Stimulated activated CD4-positive, alpha-beta T cell treated with anti-CD3 and anti-CD28 coated beads, Interleukin-4, amount 100 ng/mL, for 1 hour (primary cell): ENCODE measurements at places on chromosomes 5 and 9.
A peak's percentile ranks its signal among the peaks of the same experiment; 100 is the strongest.

- DNase-seq = no peak
Measured at GRCh38 chr9:125537442-125538091, 169.4 kb downstream of the MAPKAP1 start.

DNA sequence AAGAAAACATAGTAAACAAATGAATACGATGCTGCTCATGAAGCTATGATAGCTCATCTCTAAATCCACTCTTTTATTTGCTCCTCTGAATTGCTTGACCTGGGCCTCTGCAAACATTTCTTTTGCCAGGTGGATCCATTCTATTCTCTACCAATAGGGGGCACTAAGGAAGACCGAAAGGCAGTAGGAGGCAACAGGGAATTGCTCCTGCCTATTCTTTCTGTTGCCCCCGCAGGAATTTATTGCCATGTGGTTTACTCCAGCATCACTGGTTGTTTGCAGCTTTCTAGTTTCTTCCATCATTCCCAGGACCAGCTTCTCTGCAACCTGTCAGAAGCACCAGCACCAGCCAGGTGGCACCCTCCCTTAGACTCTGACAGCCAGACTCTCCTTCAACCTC, 5.3 kb downstream of the GAPT start:
- no peak for DNase-seq

GRCh38 chr9:77977210-77977611, 54.4 kb downstream of the GNAQ start:
- peak; percentile 40 for DNase-seq

- DNase-seq = no peak
Measured at GRCh38 chr5:170832241-170832640, 29.6 kb upstream of the RANBP17 start.

DNA sequence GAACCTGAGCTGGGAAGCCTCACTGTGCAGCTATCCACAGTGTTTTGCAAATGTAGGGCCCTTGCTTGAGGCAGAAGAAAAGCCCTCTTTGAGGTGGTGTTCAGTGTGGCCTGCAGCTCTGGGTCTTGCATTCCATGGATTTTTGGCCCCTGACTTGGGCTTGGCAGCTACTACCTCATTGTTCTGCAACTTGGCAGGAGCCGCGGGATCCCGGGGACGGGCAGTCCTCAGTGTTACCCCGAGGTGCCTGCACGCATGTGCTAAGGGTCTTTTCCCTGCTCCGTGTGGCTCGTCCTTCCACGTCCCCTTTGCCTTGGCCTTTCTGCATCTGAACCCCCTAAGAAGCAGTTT, 39.8 kb downstream of the NEK6 start:
- DNase-seq = no peak

DNA sequence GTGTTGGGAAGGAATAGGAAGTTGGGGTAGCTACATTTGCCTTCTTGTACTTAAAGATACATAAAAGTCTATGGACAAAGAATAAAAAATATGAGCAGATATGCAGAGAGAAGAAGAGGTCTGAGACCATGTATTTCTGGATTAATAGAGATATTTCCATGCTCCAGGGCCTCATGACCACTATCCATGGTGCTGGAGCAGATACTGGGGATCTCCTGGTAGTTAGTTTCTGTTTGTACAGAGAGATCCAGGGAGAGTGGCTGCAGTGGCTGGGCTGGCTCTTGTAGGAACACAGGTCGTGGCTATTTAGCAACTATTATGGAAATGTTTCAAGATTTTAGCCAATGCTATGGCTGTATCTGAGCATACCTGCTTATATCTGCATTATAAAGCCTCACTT, 184.2 kb upstream of the TMEM161B start:
- DNase-seq = no peak

DNA sequence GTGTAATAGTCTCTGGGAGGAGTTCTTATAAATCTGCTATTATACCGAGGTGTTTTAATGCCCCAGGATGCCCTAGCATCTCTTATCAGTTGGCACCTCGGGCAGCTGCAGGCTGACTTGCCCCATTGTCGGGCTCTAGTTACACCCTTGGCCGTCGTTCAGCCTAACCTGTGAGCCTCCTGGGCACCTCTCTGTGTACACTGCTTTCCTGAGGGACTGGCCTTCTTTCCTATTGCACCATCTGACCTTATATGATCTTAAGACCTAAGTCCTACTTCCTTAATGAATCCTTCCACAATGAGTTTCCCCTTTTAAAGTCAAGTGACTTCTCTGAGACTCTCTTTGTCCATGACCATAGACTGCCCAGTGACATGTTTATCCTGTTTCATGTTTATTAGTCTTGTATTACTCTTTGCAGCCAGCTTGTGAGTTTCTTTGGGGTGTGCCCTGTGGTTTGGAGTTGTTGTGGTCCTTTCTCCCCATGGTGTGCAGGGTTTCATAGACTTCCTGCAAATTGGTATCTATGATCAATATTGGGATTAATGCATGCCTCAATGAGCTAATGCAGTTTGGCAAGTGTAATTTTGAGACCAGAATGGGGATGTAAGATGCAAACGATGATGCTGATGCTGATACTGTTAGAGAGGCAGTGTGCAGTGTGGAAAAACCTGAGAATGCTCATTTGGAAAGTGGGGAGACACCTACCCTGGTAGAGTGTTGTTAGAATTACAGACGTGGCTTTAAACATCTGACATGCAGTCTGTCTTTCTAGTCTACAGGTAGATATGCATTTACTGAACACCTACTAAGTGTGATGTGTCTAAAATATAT, 4.9 kb downstream of the DAPK1 start:
- DNase-seq = no peak

GRCh38 chr9:137837345-137838278, 40.0 kb upstream of the CACNA1B start:
- no peak for DNase-seq

DNA sequence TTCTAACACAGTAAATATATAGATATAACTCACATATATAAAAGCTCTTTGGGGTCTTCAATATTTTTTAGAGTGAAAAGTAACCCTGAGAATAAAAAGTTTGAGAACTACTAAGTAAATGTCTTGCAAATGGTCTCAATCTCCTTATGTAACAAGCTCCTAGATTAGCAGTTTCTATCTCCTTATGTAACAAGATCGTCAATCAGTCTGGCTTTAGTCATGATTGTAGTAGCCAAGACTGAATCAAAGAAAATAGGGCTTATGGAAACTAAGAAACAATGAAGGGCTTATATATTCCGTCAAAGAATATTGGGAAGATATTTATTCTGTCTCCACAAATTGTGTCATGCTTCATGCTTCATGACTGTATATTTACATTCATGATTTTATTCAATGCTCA, 22.4 kb upstream of the FREM1 start:
- no peak for DNase-seq

DNA sequence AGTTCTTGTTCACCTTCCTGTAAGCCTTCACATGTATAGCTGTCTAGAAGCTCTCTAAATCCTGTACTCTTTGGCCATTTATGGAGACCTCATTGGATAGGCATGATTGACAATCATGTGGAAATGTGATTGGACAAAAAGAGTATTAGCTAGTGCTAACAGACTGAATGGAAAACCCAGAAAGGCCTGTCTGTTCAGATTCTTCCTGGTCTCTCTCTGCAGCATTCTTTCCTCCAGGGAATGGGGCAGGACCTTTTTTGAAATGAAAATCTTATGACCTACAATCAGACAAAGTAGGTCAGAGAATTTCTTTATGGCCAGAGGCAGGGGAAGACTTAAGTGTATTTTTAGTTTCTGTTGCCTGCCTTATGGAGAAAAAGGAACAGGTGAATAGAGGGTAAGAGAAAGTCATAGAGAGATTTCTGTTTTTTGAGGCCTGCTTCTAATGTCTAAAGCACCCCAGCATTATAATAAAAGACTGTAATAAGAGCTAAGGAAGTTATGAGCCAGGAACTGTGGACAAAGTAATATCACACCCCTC, 152.4 kb upstream of the CCDC152 start:
- no peak for DNase-seq
